ENCODE measurements at places on chromosomes 5 and 9. TPM values are rescaled to one million over a fixed set of nuclear protein-coding genes. Genes with fewer than 3 reads are reported as not detected.

DNA sequence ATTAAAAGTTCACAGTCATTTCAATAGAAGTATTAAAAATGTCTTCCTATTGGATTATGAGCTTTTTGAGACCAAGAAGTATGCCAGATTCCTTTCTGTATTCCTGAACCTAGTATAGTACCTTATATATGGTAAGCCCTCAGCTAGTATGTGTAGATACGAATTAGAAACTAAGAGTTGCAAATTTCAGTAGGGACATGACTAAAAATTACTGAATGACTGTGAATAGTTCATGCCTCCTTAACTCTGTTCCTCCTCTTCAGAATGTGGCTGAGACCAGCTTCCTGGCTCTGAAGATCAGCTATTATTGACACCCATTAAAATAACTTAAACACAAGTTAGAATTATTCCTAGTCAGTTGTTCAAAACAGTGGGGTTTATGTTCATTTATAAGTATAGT lies 19.7 kb downstream of the KDM3B start:
- no peak for DNase-seq

- peak; percentile 20 for DNase-seq
Measured at GRCh38 chr5:94908889-94909480, 290.5 kb downstream of the SLF1 start.

- no peak for DNase-seq
Measured at GRCh38 chr5:112154940-112155686, 264.0 kb downstream of the EPB41L4A start.

GRCh38 chr9:133733421-133733795 lies 4.7 kb downstream of the SARDH start:
- no peak for DNase-seq

DNA sequence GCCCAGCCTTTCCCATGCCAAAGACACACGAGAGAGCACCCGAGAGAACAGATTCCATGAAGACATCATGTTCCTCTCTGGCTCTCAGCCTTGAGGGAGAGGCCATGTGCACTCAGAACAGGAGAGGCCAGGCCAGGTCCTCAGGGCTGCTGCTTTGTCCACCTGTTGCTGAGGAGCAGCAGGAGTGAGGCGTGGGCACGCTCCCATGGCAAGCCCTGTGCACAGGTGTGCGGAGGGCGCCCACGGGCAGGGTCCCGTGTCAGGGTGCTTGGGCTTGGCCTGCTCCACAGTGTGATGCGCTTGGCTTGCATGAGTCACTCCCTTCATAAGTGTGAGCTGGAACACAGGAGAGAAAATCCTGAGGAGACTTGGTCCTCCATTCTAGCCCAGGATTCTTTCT lies 27.4 kb downstream of the ZNF354A start:
- no peak for DNase-seq

GRCh38 chr5:65926893-65927292 lies 518 bp downstream of the ERBIN start:
- peak; percentile 30 for DNase-seq

DNA sequence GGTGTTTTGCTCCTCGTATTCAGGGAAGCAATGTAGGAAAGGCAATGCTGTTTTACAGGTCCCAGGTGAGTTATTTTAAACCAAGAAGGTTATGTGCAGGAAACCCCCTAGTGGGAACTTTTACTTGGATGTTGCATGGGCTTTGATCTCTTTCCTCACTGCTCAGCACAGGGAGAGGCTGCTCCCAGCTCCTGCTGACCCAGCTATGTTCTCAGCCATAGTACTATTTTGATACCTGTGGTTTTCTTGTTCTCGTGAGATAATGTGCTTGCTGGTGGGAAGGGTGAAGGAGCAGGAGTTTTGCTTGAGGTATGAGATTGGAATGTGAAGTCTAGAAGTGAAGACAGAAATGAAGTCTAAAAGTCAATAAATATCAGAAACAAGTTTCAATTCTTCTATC lies 265.6 kb upstream of the FBXL7 start:
- DNase-seq = no peak

IRX1 gene
- total RNA-seq = not detected

MARVELD2 gene
- total RNA-seq = 1.3 TPM

DNA sequence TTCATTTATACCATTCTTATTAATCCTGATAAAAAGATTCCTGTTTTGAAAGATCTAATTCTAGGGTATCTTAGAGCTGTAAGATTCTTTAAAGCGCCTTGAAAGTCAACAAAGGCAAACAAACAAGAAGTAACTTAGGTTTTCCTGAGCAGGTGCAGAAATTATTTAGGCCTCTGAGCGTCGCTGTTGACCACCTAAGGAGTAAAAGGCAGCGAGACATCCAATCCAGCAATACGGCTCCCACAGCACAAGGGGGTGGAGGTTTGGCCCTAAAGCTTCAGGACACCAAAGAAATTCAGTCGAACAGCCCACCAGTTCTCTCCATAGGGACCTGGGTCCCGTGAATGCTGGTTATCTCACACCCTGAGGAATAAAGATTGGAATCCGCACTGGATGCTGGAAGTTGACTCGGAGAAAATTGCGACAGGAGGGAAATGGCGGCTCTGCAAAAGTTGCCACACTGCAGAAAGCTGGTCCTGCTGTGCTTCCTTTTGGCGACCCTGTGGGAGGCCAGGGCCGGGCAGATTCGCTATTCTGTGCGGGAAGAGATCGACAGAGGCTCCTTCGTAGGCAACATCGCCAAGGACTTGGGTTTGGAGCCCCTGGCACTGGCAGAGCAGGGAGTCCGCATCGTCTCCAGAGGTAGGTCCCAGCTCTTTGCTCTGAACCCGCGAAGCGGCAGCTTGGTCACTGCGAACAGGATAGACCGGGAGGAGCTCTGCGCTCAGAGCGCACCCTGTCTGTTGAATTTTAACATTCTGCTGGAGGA lies at the start of gene PCDHGA2:
TSS of gene PCDHGA2 (plus strand) at position 223 of the 769 bp plus-strand sequence.
- DNase-seq = peak; percentile 65

Data from fibroblast of lung (primary cell).